IMR-90 (cell line): ENCODE measurements at places on chromosomes 16 and 17. TPM values are rescaled to one million over a fixed set of nuclear protein-coding genes. Genes with fewer than 3 reads are reported as not detected.
A peak's percentile ranks its signal among the peaks of the same experiment; 100 is the strongest.

GRCh38 chr17:60610473-60610872 is 10.5 kb downstream of the PPM1D start:
- no peak for DNase-seq

GRCh38 chr17:42509841-42510240 is 26.2 kb upstream of the NAGLU start:
- DNase-seq: no peak

DNA sequence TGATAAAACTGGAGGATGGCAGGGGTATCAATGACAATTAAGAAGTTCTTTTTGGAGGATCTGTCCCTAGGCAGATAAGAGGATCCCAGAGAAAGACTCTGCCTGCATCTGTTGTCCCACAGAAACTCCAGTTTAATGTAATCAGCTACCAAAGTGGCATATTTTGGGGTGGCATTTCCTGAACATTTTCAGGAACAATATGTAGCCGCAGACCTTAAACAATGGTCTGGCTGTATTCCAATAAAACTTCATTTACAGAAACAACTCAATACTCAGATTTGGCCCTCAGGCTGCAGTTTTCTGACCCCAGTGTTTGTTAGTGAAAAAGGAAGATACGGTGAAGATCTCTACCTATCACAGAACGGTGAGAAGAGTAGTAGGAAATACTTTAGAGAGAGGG is 46.1 kb downstream of the KCNJ16 start:
- DNase-seq: no peak

DNA sequence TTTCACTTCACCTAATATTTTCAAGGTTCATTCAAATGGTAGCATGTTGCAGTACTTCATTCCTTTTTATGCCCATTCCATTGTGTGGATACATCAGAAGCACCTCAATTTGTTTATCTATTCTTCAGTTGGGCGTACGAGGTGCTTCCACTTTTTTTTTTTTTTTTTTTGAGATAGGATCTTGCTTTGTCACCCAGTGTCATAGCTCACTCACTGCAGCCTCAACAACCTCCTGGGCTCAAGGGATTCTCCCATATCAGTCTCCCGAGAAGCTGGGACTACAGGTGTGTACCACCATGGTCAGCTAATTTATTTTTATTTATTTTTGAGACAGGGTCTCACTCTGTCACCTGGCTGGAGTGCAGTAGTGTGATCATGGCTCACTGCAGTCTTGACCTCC is 22.5 kb upstream of the SPNS3 start:
- no peak for DNase-seq

GRCh38 chr16:88522276-88522949 is 47.8 kb upstream of the ZC3H18 start:
- DNase-seq: no peak

DNA sequence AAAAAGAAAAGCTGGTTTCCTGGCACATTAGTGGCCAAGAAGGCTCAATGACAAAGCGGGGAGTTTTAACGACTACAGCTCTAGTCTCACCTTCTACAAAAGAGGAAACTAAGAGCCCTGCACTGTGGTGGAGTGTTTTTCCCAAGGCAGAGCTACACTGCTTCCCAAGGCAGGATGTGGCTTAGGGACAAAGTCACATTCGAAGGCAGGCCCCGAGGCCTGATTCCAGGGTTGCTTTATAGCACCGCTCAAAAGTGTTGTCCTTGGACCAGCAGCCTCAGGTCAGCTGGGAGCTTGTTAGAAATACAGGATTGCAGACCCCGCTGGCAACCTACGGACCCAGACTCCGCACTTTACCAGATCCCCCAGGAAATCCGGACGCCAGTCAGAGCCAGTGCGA is 23.8 kb downstream of the TMEM92 start:
- DNase-seq: no peak

- no peak for DNase-seq
Observed at GRCh38 chr17:38591759-38592241, 14.0 kb downstream of the SRCIN1 start.

- no peak for DNase-seq
Observed at GRCh38 chr17:78672871-78673371, 95.7 kb upstream of the DNAH17 start.

GRCh38 chr17:67316781-67317180 is 49.6 kb downstream of the PSMD12 start:
- no peak for DNase-seq

DNA sequence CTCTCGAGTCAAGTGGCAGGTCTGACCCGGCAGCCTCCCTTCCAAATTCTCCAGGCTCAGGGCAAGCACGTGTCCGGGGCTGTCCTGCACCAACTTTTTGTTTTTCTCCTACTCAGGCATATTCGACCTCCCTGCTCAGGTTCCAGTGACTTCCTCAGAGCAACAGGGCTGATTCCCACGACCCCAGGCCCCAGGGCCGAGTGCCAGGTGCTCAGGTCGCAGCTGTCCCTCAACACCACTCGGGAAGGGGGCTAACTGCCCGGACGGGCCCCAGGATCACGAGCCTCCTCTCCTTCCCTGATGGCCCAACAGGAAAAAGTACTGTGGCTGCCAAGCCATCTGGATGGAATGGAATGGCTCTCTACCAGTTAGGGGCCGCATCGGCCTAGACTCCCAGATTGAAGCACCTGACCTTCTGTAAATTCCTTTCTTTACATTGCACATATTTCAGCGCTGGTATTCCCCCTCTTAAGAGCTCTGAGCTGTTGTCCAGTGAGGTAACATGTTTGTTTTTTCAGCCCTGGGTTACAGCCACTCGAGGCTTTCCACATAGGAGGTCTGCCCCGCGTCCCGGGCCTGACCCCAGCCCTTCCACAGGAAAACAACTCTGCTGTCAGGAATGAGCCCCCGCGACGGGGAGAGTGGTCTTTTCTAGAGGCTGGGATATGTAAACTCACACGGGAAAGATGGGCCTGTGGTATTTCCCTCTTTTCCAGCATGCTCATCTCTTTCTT is 25.0 kb downstream of the NXN start:
- DNase-seq: peak; percentile 95

- no peak for DNase-seq
Observed at GRCh38 chr17:41868568-41868967, 3.3 kb upstream of the KLHL11 start.

DNA sequence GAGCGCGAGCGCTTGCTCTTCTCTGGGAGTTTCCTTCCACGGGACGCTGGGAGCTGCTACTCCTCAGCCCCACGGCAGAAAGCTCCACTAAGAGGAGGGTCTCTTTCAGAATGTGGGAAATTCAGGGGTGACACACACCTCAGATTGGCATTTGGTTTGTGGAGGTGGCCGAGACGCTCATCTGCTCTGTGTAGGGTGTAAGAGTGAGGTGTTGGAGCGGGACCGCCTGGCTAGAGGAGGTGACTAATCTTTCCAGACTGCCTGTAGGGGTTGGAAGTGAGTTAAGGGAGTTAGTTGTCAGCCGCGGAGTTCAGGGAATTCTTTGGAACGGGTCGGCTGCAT is 735 bp downstream of the PSMD11 start:
- peak; percentile 71 for DNase-seq

DNA sequence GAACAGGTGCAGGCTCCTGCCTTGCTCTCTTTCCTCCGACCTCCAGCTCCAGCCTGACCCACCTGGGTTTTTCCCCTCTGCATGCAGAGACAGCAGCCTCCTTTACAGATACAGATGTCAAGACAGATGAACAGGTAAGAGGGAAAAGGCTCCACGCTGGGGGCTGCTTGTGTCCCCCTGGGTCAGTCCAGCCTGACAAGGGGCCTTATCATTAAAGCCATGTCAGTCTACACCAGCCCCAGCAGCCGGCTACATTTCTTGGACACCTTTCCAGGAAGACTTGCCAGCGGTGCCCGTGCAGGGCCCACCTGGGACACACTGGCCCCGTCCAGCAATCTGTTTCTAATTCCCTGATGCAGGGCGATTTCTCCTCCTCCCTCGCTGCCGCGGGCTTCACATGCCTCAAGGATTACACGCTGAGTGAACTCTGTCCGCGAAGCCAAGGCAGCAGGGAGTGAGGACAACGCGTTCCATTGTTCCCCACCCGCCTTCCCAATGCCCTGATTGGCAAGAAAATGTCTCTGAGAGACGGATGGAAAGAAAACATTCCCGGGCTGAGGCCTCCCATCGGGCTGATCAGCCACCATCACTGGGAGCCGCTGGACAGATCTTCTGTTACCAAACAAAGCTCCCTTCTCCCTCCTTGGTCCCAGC is 184.7 kb downstream of the C16orf95 start:
- peak; percentile 60 for DNase-seq

GRAPL gene
- not detected in 2 replicates for total RNA-seq

DNASE1L2 gene
- 0.18 and 0.28 TPM in 2 replicates for total RNA-seq

TMEM238L gene
- not detected in 2 replicates for total RNA-seq
